ENCODE measurements at places on chromosomes 5 and 9.

GRCh38 chr5:153256-153655 lies 38.0 kb upstream of the LRRC14B start:
- H3K27me3 ChIP-seq, result no peaks in the 10 kb centered on the region
- no peak overlapping the region for H3K4me3 ChIP-seq
- peaks cover 44% of the 10 kb centered on the region for H3K36me3 ChIP-seq
- H3K4me1 ChIP-seq, result no peaks in the 10 kb centered on the region
- no peak overlapping the region for H3K27ac ChIP-seq
- no peak for DNase-seq

GRCh38 chr5:143739746-143740145 lies 72.2 kb upstream of the HMHB1 start:
- no peaks in the 10 kb centered on the region for H3K27me3 ChIP-seq
- no peaks in the 10 kb centered on the region for H3K4me1 ChIP-seq
- no peaks in the 10 kb centered on the region for H3K36me3 ChIP-seq
- no peak overlapping the region for H3K27ac ChIP-seq
- H3K4me3 ChIP-seq, result no peak overlapping the region

DNA sequence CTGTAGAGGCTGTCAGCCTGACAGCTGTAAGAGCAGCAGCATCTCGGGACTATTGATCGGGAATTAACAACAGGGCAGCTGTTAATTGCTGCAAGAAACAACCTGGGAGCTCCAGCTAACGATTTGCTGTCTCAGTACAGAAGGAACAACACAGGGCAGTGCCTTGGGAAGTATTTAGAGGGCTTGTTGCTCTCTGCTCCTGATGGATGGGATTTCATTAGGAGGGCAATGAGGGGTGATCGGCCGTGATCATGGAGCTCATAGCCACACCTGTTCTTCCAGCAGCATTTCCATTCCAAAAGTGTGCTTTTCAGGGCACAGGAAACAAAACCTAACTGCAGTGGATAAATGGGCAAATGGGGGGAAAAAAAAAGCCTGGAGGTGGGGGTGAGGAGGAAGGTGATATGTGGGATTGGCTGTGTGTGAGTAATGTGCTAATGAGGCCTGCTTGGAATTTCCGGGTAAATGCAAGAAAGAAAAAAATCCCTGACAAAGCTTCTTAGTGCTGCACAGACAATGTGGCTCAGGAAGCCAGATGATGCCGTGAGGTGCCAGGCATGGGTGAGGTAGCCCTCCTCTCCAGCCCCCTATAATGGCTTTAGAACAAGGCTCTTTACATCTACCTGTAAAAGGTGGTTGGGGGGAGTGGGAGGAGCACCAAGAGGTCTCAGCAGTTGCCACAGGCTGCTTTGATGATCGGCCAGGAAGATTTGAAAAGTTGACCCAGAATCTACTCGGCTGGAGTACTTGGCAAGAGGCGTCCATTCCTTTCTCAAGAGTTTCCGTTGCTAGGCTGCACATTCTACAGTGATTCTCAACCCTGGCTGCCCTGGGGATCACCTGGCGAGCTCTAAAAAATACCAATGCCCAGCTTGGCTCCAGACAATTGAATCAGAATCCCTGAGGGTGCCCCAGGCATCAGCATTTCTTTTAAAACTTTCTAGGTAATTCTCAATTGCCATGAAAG lies 139.5 kb upstream of the KLF9 start:
- H3K4me1 ChIP-seq, result peaks cover 12% of the 10 kb centered on the region
- no peak overlapping the region for H3K4me3 ChIP-seq
- no peaks in the 10 kb centered on the region for H3K27me3 ChIP-seq
- H3K36me3 ChIP-seq, result peaks cover 4% of the 10 kb centered on the region

DNA sequence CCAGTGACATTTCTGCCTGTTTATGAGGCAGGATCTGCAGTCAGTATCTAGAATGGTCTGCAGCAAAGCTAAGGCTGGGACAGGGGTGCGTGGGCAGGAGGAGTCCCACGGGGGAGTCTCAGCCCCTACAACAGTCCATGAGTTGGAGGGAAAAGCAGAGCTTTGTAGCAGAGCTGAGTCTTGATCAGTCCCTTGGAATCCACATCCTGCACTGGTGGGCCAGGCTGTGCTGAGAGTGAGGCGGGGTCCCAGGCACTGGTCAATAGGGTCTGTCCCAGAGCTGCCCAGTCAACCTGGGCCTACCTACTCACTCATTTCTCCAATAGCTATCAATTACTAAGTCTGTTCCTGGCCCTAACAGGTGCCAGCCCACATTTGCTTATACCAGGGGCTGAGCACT lies 5.9 kb downstream of the ACSL6 start:
- H3K36me3 ChIP-seq, result no peaks in the 10 kb centered on the region
- no peak for DNase-seq
- H3K27ac ChIP-seq, result no peak overlapping the region
- H3K4me3 ChIP-seq, result no peak overlapping the region
- H3K4me1 ChIP-seq, result peaks cover 19% of the 10 kb centered on the region

DNA sequence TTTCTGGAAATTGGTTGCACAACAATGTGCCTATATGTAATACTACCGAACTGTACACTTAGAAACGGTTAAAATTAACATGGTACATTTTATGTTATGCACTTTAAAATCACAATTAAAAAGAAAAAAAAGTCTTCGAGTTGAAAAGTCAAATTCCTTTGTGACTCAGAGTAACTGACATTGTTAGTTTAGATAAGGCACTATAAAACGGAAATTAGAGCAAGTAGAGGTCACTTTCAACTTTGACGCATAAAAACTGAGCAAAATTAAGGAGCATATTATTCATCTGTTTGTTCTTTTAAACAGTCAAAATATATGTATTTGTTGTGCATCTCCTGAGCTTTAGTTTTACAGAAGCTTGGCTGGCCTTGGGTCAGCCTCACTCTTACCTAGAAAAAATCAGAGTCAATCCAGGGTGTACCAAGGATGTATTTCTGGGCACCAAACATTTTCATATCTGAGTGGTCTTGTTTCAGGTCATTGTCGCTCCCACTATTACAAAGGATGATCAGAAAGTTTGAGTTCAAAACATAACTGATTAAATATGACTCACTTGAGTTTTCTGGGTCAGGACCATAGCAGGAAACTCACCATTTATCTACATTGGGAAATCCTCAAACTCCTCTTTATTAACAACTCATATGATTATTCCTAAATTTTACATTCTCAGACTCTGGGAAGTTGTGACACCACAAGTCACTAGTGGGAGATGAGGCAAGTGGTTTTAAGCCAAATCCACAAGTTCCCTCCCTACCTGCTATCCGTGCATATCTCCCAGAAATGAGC lies 160.6 kb downstream of the CCDC192 start:
- H3K27ac ChIP-seq, result no peak overlapping the region
- no peaks in the 10 kb centered on the region for H3K36me3 ChIP-seq
- no peak for DNase-seq
- no peaks in the 10 kb centered on the region for H3K27me3 ChIP-seq
- H3K4me1 ChIP-seq, result no peaks in the 10 kb centered on the region

DNA sequence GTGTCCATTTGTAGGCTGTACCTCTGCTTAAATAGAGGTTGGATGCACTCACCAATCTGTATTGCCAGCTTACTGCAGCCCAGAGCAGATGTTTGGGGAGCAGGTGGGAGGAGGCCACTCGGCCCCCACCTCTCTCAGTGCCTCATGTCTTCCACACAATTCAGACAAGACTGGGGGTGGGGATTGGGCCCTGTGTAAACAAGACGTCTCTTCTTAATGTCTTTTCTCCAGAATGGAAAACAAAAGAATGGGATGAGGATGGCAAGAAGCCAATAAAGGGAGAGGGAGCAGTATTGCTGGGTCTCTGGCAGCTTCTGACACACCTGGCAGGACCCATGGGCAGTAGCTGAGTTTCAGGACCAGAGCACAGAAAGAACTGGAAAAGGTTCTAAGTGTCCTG lies 64.9 kb downstream of the SIL1 start:
- H3K4me1 ChIP-seq, result peaks cover 10% of the 10 kb centered on the region
- H3K27me3 ChIP-seq, result no peaks in the 10 kb centered on the region
- no peak overlapping the region for H3K4me3 ChIP-seq
- no peak overlapping the region for H3K27ac ChIP-seq
- no peak for DNase-seq

DNA sequence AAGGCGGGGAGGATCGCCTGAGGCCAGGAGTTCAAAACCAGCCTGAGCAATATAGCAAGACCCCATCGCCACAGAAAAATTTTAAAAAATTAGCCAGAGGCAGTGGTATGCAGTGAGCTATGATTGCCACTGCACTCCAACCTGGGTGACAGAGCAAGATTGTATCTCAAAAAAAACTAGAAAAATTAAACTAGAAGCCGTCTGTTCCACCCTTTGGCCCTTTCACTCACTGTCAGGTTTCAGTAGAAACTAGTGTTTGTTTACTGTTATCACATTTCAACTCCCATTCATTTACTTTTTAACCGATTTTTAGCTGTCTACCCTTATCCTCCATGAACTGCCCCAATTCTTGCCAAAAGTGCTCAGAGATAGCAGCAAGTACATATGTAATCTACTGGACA lies 8.3 kb downstream of the UGCG start:
- H3K4me1 ChIP-seq, result no peaks in the 10 kb centered on the region

DNA sequence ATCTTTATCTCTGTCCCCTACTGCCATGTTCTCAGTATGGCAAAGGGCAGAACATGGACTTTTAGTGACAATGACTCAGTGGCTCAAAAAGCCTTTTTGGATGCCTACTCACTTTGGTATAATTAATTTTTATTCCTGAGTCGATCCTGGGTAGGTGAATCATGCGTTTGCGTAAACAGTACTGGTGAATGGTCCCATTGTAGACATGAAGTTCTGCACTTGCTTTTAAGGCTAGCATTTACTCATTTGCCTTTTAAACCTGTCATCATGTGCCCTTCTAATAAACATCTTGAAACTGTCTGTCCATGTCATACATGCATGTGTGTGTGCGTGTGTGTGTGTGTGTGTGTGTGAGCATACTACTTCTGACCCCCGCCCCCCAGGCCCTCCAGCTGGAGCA lies 223.0 kb downstream of the AUH start:
- H3K27me3 ChIP-seq, result no peaks in the 10 kb centered on the region
- no peak for DNase-seq
- no peaks in the 10 kb centered on the region for H3K4me1 ChIP-seq
- H3K36me3 ChIP-seq, result no peaks in the 10 kb centered on the region

- no peak for DNase-seq
- no peak overlapping the region for H3K27ac ChIP-seq
- peaks cover 2% of the 10 kb centered on the region for H3K4me1 ChIP-seq
- H3K27me3 ChIP-seq, result no peaks in the 10 kb centered on the region
- H3K4me3 ChIP-seq, result no peak overlapping the region
Observed at GRCh38 chr5:159901772-159902171, 14.5 kb upstream of the ADRA1B start.

GRCh38 chr5:158235159-158235547 lies 376.2 kb upstream of the CLINT1 start:
- no peaks in the 10 kb centered on the region for H3K4me1 ChIP-seq
- DNase-seq, result no peak
- H3K4me3 ChIP-seq, result no peak overlapping the region
- no peak overlapping the region for H3K27ac ChIP-seq
- H3K27me3 ChIP-seq, result no peaks in the 10 kb centered on the region

- no peak overlapping the region for H3K27ac ChIP-seq
- H3K36me3 ChIP-seq, result no peaks in the 10 kb centered on the region
- peaks cover 16% of the 10 kb centered on the region for H3K4me1 ChIP-seq
- no peaks in the 10 kb centered on the region for H3K27me3 ChIP-seq
- DNase-seq, result no peak
Observed at GRCh38 chr9:127769929-127770582, 8.4 kb downstream of the SH2D3C start.

GRCh38 chr9:68894502-68894901 lies 119.4 kb downstream of the PRKACG start:
- H3K36me3 ChIP-seq, result peaks cover 65% of the 10 kb centered on the region
- H3K27ac ChIP-seq, result no peak overlapping the region
- no peak for DNase-seq
- H3K4me1 ChIP-seq, result peaks cover 29% of the 10 kb centered on the region
- H3K27me3 ChIP-seq, result no peaks in the 10 kb centered on the region

DNA sequence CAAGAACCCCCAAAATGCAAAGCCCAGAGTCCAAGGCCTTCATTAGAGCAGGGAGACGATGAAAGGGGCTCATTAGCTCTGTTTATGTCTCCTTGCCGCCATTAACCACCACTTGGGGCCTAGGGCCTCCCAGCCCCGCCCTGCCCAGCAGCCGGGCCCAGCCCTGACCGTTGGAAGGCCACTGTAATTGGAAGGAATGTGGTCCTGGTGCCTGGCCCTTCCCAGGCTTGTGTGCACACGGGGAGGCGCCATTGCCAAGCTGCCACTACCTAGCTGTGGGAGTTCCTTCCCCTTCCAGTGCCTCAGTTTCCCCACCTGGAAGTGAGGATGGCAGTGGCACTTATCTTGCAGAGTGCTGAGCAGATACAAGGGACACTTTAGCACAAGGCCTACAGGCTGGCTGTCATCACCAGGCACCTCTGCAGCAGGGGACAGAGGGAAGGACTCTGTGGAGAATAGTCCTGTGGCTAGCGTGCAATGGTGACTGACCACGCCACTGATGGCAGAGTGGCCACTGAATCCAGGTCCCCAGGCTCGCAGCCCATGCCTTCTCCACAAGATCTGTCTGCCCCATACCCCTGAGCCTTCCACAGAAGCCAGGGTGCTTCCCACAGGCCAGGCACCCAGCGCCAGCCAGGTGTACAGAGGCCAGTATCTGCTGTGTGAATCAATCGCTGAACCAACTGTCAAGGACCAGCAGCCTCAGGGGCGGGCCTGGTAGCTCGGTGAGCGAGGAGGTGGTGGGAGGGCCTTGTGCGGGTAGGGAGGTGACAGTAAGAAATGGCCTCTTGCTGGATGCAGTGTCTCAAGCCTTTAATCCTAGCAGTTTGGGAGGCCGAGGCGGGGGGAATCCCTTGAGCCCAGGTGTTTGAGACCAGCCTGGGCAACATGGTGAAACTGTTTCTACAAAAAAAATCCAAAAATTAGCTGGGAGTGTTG lies 20.8 kb downstream of the GBGT1 start:
- peaks cover 2% of the 10 kb centered on the region for H3K27me3 ChIP-seq
- H3K4me1 ChIP-seq, result peaks cover 39% of the 10 kb centered on the region
- H3K4me3 ChIP-seq, result no peak overlapping the region

DNA sequence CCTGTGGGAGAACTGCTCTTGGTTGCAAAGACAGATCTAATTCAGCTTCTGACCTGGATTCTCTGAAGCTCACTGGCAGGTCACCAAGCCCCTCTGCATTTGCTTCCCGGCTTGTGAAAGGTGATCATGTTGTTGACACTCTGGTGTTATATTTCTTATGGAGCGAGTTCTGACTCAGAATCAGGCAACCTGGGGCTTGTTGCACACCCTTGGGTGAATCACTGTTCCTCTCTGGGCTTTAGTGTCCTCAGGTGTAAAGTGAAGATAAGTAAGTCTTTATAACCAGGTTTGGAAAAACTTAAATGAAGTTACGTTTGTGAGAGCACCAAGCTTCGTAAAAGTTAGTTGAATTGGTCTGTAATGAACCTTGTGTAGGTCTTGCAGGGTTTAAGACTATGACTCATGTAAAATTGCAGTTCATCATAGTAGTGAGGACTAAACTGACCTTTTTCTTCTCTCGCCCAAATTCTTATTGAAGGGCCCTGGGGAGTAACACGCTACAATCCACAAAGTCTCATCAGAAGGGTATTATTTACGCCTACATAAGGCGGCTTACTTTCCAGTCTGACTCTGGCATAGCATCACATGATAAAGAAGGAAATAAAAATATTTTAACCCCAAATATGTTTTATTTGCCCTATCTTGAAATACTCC lies 218.6 kb downstream of the TMEM38B start:
- no peak overlapping the region for H3K4me3 ChIP-seq
- H3K27me3 ChIP-seq, result no peaks in the 10 kb centered on the region
- DNase-seq, result no peak
